ENCODE measurements at places on chromosomes 3 and 15. TPM values are rescaled to one million over a fixed set of nuclear protein-coding genes. Genes with fewer than 3 reads are reported as not detected.

DNA sequence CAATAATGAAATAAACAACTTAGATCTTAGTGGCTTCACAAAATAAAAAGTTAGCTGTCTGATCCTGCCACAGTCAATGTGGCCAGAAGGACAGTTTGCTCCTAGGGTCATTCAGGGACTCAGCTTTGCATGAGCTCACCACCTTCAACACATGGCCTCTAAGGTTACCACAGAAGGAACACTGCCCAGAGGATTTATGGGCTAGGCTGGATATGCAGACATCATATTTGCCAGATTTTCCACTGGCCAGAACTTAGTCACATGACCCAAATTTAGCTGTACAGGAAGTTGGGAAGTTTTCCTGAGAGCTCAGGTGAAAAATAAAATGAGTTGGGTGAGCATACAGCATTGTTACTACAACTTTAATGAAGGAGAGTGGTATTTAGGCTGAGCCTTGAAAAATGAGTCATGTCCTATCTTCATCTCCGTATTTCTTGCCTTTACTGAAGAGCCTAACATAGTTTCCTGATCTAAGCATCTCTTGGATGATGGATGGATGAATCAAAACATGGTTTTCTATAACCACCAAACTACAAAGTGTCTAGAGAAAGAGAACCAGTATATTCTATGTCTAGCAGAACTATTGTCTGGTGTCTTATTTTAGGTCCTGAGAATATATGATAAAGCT, 54.9 kb upstream of the TMEM108 start:
- no peak for DNase-seq

DNA sequence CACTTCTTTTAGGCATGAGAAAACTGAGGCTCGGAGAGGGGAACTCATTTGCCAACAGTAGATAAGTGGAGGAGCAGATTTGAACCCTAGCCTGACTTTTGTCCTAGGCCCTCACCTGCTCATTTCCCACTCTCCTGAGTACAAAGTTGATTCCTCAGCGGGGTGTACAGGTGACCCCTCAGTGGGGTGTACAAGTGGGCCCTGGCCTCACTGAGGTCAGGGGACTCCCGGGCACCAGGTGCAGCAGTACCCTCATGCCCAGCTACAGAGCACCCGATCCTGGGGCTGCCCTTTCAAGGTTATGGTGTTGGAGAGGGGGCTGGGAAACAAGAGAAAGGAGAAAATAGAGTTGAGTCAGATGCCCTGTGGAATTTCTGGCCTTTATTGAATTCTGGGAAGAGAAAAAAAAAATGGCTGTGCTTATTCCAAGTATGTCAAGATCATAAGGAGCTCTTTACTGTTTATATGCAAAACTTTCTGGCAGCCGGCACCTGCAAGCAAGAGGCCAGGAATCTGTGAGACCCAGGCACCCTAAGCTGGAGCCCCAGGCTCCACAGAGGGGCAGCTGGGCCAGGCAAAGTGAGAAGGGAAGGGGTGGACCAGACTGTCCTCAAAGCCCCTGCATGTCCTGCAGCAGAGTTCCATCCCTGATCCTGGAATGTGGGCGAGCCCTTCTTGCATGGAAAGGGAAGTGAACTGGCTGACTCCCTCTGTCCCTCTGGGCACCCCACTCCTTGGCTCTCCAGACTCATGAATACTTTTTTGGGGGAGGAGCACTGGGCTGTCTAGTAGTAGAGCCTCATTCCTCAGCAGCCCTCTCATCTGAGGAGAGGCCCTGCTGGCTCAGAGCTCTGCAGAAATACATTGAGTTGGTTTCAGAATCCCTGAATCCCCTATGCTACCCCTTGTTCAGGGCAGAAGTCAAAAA, 43.1 kb downstream of the AMOTL2 start:
- DNase-seq, result peak; percentile 85

DNA sequence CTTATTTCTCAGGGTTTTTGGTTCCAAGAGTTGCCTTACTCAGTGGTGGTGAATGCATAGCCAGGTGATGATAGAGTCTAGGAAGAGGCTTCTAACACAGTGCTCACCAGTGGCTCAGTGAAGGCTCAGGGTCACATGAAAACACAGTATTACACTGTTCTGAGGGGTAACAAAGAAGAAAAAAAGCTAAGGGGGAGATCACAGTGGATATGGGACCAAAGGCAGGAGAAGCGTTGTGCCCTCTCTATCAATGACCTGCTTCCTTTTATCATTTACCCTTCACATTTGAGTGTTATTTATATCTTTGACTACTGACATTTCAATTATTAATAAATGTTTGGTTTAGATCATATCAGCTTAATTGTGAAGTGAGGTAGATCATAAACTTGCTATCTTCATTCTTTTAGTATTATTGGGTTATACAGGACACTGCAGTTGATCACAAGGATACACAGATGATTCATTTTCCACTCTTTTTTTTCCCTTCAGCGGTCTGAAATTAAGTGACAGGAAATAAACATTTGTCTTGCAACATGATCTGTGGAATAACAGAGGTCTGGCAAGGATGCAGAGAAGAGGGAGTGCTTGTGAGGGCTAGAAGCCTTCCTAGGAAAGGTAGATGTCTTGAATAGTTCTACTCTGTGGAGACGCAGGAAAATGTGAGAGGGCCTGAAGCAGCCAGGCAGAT, 171.7 kb downstream of the C3orf38 start:
- DNase-seq, result no peak

The LSAMP gene
- total RNA-seq, result 47.1 TPM

DNA sequence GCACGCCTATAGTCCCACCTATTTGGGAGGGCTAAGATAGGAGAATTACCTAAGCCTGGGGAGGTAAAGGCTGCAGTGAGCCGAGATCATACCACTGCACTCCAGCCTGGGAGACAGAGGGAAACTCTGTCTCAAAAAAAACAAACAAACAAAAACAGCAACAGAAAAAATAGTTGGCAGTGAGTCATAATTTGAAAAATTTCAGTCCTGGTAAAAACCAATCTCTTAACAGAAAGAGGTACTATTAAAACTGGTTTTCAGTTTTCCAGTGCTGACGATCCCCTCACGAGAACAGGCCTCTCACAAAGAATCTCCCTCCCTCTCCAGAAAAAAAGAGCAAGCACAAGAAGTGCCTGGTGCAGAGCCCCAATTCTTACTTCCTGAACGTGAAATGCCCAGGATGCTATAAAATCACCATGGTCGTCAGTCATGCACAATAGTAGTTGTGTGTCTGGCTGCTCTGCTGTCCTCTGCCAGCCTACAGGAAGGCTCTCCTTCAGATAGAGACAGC, 22.8 kb upstream of the MAP4 start:
- DNase-seq, result no peak
